ENCODE measurements at places on chromosomes 2 and 18.

DNA sequence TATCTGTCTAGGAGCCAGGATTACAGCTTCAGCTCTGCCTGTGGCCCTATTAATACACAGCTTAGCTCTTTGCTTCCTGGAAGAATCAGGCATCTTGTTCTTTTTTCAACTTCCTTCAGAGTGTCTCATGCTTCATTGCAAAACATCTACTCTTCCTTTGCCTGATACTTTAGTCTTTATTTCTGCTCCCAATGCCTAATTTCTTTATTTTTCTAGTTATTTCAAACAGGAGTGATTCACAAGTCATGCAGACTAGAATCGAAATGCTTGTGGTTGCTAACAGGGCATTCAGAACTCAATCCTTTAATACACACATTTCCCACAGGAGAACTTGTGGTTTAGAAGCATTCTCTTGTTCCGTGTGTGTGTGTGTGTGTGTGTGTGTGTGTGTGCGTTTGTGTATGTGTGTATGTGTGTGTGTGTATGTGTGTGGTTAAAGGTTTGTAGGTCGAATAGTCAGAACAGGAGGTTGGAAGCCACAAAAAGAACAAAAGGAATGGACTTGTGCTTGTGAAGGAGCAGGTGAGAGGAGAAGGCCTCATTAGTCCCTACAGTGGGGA lies 28.3 kb upstream of the INSIG2 start:
- DNase-seq = peak; percentile 14

DNA sequence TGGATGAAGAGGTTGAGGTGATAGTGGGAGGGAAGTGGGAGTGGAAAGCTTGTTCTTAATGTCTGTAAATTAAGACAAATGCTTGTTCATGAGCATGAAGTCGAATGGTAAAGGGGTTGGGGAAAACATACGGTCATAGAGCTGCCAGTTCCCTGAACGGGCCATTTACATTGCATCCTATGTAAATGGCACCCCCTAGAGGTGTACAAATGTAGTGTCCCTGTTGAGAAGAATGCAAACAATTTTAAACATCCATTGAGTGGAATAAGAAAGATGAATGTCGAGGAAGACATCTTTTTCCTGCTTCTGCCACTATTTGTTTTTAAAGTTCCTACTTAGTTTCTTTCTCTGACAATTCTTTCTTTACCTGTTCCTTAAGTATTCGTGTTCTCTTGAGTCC lies 155.7 kb downstream of the RDH14 start:
- DNase-seq = no peak

GRCh38 chr18:48173557-48173956 lies 235.6 kb downstream of the ZBTB7C start:
- DNase-seq = no peak

GRCh38 chr2:38648107-38648761 lies 17.7 kb upstream of the GALM start:
- DNase-seq = no peak

GRCh38 chr18:36947820-36948348 lies 119.0 kb downstream of the KIAA1328 start:
- DNase-seq = no peak

- no peak for DNase-seq
Measured at GRCh38 chr2:161964160-161964559, 109.9 kb downstream of the DPP4 start.

GRCh38 chr2:100237770-100238169 lies 84.5 kb downstream of the LONRF2 start:
- DNase-seq = no peak

GRCh38 chr2:138718405-138718804 lies 61.8 kb downstream of the NXPH2 start:
- no peak for DNase-seq

DNA sequence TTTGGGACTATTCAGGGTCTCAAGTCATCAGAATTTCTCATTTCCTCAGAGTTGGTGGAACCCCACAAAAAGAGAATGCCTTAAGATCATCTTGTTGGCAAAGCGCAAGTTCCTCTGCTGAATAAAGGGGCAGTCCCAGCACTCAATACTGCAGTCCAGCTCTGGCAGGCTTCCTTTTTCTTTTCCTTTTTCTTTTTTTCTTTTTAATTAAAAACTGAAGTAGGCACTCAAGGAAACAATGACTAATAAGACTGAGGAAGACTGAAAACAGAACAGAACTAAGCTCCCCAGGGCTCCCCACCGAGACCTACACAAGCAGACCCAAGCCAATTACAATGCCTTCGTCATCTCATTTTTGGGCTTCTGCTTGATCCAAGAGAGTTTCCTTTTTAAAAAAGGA lies 82.0 kb downstream of the STK39 start:
- no peak for DNase-seq

DNA sequence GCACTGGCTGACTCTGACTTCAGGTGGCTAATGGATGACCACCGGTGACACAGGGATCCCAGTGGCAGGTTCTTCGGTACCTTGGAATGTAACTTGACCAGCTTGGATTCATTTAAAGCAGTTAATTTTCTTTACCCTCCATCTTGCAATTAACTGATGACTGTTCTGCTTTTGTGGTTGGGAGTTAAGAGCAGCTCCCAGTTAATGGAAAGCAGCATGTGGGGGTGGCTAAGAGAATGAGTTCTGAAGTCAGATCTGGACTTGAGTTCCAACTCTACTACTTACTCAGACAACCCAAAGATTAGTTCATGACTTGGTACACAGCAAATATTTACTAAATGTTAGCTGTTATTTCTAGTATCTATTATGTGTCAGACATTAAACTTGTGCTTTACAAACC lies 58.5 kb downstream of the FAM228A start:
- DNase-seq = no peak

All from AG08396 (cell line).